ENCODE measurements at places on chromosomes 3 and 15.

DNA sequence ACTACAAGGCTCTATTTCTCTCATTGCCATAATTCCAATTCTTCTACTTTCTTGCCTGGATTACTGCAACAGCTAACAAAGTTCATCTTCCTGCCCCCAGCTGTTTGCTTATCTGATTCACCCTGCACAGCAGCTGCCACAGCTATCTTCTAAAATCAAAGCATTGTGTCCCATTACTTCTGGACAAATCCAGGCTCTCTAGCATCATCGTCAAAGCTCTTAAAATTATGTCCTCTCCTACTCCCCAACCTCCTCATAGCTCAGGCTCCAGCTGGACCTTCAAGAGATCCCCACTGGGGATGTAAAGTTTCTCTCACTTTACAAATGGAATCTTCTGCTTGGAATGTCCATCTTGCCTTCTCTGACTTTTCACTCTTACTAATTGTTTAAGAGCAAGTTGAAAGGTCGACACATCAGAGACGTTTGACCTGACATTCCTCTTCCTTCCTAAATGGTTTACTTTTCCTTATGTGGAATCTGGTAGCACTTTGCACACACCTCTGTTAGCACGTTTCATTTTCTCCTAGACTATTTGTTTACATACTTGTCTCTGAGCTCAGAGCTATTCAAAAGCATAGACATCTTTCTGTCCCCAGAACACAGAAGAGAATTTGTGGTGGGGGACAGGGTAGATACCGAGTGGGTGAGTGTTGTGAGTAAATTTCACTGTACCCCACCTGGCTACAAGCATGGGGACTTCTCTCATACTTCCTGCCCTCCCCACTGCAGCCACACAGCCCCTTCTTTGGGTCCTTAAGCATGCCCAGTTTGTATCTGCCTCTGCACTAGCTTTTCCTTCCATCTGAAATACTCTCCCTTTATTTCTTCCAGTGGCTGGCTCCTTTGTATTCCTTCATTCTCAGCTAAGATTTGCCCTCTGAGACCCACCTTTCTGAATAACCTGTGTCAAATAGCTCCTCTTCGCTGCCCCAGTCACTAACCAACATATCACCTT lies 77.9 kb downstream of the SERPINI1 start:
- no peak for DNase-seq

GRCh38 chr15:87155771-87156170 lies 1076.1 kb downstream of the AGBL1 start:
- no peak for DNase-seq

DNA sequence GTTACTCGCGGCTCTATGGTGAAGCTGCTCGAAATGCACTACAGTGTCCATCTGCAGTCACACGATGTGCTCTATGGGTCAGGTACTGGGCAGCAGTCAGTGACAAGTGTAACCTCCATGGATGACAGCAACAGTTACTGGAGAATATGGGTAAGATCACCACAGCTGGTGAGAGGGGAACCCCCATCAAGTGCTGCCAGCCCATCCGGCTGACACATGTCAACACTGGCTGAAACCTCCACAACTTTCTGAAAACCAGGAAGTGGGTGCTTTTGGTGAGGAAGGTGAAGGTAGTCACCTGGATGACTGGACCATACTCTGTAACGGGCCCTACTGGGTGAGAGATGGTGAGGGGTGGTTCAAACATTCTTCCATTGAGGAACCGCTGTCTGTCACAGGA lies 87.4 kb upstream of the C15orf39 start:
- no peak for DNase-seq

- DNase-seq: no peak
Measured at GRCh38 chr3:129619726-129620162, 13.3 kb upstream of the PLXND1 start.

DNA sequence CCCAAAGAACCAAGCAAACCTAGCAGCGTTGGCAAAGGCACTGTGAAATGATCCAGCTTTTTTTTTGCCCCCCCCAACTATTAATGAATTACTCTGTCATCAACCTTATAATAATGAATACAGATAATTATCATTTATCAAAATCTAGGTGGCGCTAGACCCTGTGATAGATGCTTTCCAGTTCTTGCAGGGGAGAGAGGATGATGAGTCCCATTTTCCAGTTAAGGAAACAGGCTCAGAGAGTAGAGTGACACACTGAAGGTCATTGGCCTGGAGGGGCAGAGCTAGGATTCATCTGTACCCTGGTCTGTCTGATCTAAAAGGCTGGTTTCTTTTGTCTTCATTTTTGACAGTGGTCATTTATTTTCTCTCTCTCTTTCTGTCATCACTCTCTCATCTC lies 5.0 kb downstream of the ACOX2 start:
- DNase-seq: no peak

DNA sequence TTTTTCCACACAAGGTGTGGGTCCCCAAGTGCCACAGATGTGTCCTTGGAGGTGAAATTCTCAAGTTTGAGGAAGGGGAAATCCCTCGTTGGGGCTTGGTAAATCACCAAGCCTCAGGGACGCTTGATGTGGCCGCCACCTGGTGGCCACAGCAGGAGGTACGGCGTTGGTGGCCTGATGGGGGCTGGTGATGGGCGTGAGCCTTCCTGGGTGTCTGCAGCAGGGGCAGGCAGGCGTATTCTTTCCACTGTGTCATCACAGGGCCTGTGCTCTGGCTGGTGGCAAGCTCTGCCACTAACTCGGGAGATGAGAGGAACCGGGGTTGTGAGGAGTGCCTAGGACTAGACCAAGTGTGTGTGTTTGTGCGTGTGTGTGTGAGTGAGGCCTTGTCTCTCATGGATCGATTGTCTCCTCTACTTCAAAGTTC lies 4.2 kb downstream of the ACOX2 start:
- DNase-seq: peak; percentile 33

DNA sequence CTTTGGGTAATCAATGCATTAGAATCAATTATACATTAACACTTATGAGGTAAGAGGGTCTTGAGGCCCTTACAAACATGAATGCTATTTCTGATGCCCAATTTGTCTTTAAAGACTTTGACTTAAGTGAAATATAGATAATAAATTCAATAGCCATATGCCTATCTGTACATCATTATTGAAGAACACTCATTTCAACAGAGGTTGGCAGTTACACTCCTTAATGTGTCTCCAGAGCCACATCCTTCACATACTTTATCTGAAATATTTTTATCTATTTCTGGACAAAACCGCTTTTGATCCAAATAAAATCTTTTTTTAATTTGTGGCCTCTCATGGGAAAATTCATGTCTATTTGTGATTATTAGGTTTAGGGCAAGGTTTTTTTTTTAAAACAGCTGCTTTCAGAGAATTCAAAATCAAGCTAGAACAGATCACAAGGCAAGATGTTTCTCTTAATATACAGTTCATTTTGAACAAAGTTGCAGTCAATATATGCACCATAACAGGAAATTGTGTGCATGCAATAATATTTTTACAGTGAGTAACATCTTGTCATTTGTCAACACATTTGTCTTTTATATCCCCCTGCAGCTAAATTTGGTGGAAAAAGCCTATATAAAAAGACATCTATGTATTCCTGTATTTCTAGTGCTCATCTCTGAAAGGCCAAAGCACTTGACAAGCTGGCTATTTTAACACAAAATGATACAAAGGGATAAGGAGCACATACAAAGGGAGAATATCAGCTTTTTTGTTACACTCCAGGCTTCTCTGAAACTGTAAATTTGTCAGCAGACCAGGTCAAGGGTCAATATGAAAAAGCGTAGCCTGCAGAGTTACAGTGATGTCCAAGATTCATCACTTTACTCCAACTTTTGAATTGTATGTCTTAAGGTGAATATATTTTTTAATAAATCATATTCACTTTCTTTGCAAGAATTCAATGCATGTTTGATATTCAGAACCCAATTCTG lies 146.2 kb upstream of the DPH6 start:
- no peak for DNase-seq

DNA sequence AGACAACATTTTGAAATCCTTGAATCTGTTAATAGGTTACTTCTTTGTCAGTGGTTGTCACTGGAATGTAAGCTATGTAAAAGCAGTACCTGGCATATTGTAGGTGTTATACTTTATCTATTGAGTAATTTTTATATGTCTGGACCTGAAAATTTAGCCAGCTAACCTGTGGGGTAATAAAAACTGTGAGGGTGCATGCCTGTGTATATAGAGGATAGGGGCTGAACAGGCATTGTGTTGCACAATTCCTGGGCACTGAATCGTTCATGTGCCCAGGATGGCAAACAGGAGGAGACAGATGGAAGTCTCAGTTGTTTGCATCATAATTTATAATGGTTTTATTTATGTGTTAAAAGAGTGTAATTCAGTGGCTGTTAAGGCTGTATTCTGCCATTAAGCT lies 67.1 kb downstream of the ARMC8 start:
- DNase-seq: no peak

DNA sequence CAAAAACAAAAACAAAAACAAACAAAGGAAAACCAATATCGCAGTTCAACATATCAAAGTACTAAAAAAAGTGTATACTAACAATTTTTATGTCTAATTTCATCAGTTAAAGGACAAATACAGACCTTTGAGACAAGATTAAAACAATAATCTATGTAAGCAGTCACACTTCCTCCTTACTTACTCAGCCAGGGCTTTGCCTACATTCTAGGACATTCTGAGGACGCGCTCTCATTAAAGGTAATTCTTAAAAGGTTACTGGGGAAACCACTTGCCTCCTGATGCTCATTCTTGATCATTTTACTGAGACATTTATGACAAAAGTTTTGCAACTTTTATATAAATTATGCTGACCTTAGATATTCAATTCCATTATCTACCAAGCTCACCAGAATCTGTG lies 93.4 kb downstream of the CBLB start:
- DNase-seq: no peak

GRCh38 chr3:182524711-182525401 lies 268.4 kb upstream of the ATP11B start:
- no peak for DNase-seq

DNA sequence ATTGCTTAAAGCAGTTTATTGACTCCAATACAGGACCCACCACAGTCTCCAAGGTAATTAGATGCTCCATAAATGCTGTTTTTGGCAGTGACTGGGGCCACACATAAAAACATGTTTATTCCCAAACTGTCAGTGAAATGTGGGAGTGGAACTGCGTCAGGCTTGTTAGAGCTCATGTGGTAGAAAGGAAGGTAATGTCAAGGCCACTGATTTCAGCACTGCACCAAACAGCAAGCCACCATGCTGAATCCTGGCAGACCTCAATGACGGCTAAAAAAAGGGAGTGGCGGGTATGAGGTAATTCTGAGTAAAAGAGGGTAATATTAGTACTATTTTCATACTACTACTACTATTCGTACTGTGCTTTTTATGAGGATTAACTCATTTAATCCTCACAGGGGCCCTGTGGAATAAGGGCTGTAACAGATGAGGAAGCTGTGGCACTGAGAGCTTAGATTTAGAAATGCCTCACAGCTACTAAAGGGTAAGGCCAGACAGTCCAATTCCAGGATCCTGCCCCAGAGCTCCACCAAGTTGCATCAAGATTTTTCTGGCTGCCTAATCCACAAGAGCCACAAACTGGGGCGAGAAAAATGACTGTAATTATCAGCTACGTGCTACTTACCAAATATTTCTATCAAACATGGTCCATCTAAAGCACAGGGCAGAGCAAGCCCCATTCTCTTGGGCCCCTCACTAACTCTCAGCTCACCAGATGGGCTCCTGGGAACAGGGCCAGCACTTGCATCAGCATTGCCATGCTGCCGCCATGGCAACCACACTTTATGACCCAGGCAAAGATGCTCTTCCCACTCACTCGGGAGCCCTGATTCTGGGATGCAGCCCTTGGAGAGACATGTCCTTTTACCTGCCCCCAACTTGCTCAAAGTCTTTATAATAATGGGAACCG lies 83.6 kb upstream of the SPATA12 start:
- peak; percentile 23 for DNase-seq

- no peak for DNase-seq
Measured at GRCh38 chr3:31025541-31025940, 131.1 kb upstream of the GADL1 start.

DNA sequence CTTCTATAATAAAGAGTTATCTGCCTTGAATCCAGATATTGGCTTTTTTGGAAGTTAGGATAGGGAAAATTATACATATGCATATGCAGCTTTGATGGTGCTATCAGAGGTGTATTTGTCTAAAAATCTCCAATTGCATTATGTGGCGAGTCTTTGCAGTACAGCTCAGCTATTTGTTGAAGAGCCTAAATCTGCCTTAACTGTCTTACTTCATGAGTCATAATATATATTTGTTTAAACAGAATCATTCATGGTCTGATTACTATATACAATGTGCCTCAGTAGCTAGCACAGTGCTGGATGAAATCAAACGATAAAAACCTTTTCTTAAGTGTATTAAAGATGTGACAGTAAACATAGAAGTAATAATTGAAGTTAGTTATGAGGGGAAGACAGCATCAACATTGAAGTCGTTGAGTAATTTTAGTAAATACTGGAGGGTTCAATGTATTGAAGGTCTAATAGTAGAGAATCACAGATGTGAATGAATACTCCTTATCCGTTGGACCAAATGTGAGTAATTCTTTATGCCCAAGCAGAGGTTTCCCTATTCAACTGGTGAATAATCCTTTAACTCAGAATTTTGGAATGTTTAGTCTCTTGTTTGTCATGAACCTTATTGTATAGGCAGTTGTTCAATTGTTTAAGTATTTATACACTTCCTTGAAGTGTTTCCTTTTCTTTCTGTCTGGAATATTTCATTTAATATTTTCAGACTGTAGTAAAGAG lies 74.8 kb upstream of the NAALADL2 start:
- DNase-seq: no peak

DNA sequence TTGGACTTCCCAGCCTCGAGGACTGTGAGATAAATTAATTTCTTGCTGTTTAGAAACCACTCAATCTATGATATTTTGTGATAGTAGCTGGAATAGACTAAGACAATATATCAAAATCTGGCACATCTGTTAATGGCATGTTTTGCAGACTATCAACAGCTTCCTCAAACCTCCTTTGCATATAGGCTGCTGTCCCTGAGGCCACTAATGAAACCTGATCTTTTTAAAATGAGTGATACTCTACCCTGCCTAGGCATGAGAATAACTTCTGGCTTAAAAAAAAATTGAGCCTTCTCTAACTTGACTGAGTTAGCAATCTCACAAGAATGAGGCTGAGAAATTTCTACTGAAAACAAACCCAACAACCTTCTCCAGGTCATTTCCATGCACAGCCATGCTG lies 176.0 kb upstream of the CRBN start:
- DNase-seq: no peak

- no peak for DNase-seq
Measured at GRCh38 chr3:133965906-133966305, 63.8 kb downstream of the SLCO2A1 start.

DNA sequence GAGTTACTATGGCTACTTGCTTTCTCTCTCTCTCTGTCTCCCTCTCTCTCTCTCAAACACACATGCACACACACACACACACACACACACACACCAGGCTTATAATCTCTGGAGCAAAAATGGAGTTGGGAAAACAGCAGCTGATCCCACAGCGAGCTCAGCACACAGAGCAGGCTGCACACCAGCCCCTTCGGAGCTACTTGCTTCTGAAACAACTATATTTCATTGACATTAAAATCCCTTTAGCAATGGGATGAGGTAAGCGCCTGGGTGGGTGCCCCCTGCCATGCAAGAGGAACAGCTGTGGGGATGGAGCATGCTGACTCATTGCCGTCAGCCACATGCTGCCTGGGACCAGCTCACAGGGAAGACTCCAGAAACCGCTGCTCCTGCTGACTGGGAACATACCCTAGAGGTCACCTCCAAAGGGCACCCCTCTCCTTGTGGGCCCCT lies 45.7 kb downstream of the B3GNT5 start:
- peak; percentile 97 for DNase-seq

Measured in MG63 (cell line).